ENCODE measurements at places on chromosomes 5 and 9.
A peak's percentile ranks its signal among the peaks of the same experiment; 100 is the strongest.

DNA sequence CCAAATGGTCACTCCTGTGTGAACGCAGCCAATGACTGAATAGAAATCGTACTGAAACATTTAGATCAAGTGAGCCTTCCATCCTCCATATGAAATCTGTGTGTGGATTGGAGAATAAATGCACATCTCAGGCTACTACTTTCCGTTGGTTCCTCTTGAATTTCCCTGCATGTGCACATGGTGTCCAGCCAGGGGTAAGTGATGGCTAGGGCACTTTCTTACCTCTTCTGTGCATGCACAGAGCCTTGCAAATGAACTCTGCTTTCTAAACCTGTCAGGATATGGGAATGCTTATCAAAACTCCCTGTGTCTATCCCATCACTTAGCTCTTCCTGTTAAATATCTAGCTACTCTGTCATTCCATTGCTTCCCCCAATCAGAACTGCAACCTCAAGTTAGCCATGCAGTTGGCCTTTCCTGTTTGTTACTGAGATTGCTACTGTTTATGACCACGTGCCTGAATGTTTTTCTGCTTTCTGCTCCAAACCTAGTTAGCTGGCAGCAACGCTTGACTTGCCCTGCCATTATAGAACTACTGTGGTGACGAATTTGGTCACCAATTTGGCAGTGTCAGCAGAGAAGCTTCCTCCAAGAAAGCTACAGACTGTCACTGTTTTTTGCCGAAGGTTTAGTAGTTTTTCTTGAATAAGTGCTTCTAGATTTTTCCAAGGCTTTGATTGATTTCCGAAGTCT lies 661.6 kb downstream of the LRRC70 start:
- no peak for DNase-seq

DNA sequence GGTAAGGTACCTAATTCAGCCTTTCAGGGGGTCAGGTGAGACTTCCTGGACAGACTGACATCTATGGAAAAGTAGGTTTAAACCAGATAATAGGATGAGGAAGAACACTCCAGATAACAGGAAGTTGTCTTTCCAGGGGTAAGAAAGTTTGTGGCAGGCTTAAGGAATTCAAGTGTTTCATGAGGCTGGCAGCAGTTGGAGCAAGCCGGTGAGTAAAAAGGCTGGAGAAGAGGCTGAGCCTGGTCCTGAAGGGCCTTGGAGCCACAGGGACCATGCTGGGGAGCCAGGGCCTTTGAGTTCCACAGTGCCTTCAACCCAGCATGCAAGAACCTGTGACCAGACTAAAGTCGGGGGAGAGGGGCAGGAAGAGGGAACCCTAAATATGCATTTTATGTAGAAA lies 353.4 kb downstream of the SPOCK1 start:
- no peak for DNase-seq

GRCh38 chr5:146877783-146878475 lies 628 bp downstream of the PPP2R2B start:
- peak; percentile 76 for DNase-seq

DNA sequence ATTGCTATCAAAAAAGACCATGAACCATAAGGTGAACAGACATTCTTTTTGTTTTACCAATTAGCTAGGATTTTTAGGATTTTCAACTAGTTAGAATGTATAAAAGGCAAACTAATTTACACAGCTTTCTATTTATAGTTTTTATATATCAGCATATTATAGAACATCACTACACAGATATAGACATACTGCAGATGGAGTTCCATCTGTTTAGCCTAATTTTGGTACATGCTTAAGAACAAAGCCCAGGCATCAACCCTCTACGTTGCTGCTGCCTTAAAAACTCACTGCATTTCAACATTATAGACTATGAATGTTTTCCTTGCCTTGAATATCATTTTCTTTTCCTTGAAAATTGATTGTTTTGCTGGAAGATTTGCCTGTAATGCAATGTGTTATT lies 2227.5 kb upstream of the C9orf72 start:
- no peak for DNase-seq

DNA sequence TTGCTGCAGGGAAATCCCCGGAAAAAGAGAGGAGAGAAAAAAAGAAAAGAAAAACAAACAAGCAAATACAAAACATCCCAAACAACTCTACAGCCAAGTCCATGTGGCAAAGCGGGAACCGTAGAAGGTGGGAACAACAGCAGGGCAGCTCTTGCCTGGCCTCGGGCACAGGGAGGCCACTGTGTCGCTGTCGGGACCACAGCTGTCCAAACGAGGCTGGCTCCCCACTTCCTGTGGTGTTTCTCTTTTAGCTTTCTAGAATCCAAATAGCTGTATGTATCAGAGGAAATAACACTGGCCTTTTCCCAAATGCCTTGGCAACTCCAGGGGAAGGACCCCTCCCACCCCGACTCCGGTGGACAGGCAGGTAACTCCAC lies 41.6 kb upstream of the EQTN start:
- no peak for DNase-seq

GRCh38 chr5:58381566-58381965 lies 78.3 kb downstream of the PLK2 start:
- DNase-seq = no peak

- DNase-seq = no peak
Observed at GRCh38 chr5:151155775-151156506, 1.6 kb downstream of the ANXA6 start.

GRCh38 chr9:97394881-97395280 lies 17.0 kb upstream of the TDRD7 start:
- no peak for DNase-seq

DNA sequence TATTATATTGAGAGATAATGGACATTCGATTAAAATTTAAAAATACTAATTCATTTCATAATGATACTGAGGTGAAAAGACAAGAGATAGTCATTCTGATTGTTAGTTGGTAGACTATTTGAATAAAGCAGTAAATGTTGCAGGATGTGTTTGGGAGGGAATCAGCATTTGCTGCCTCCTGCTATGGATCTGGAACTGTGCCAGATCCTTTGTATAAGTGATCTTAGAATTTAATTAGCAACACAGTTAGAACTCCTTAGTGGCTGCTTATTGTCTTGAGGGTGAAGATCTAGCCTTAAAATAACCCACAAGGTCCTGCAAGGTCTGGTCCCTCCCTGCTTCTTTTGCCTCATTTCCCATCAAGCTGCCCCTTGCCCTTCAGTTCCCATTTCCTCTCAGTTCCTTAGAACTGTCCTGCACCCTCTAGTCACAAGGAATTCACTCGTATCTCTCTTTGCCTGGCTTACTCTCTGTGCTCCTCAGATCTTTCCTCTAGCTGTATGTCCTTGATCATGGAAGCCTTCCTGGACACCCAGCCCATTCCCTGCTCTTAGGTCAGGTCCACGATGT lies 12.5 kb downstream of the LECT2 start:
- DNase-seq = no peak

GRCh38 chr9:83432104-83432627 lies 106.0 kb downstream of the FRMD3 start:
- DNase-seq = peak; percentile 70

GRCh38 chr5:31516802-31517201 lies 15.1 kb downstream of the DROSHA start:
- no peak for DNase-seq

DNA sequence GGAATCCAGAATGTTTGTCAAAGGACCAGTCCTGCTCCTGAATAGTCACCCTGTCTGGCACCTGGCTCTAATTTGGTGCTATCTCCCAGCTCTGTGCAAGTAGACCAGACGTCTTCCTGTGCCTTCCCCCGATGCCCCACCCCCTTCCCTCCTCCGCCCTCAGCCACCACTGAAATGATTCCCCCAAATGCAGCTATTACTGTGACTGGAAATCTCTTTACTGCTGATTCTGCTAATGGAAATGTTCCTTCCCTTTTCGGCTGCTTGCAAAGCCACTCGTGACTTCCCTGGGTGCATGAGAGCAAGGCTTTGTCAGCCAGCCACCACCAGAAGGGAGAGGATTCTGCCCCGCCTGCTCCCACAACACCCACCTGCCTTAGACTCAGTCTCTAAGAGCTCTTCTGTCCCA lies 11.4 kb downstream of the ASTN2 start:
- DNase-seq = peak; percentile 53

GRCh38 chr5:140084541-140084940 lies 29.4 kb upstream of the PURA start:
- DNase-seq = no peak

GRCh38 chr9:78044189-78044588 lies 12.6 kb upstream of the GNAQ start:
- DNase-seq = no peak

- DNase-seq = no peak
Observed at GRCh38 chr5:17839848-17840247, 205.6 kb downstream of the TAF11L14 start.

DNA sequence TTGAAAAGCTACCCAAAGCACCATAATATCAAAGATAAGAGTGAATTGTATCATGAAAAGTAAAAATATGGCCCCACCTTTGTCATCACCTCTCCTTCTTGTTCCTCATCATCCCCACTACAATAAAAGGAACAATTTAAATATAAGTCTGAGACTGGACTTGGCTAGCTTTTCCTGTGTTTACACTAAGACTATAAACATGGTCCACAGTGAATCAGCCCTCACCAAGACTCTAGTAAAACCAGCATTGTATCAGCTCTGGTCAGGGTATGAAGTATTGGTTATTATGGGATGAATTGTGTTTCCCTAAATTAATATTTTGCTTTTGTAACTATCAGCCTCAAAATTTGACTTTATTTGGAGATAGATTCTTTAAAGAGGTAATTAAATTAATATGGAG lies 105.4 kb downstream of the SLC25A46 start:
- DNase-seq = no peak

- no peak for DNase-seq
Observed at GRCh38 chr5:36164461-36164860, 12.6 kb downstream of the SKP2 start.

DNA sequence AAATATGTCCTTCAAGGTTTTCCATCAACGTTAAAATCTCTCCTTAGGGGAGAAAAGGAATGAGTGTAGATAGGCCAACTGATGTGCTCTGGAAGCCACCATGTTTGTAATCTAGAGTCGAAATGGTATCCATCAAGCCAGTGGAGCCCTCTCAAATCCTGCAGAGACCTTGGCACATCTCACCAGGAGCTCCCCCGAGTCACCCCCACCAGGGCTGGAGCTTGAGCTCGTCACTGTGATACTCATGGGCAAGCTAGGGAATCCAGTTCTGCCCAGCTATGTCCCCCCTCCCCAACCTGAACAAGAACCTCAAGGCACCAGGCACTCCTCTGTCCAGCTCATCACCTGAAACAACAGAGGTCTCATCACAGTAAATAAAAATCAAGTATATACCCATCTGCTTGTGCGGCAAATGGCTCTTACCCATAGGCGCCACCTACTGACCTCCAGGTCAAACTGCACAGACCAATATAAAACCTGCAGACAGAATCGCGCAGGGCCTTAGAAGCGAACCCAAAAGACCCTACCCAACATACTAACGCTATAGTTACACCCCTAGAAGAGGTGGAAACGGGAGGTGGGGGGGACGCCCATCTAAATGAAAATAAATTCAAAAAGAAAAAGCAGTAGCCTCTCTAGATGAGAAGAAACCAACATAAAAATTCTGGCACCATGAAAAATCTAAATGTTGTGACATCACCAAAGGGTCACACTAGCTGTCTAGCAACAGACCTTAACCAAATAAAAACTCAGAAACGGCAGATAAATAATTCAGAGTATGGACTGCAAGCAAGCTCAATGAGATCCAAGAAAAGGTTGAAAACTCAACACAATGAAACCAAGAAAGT lies 75.0 kb downstream of the TTC39B start:
- DNase-seq = no peak

- no peak for DNase-seq
Observed at GRCh38 chr9:107969727-107970126, 480.2 kb upstream of the KLF4 start.

DNA sequence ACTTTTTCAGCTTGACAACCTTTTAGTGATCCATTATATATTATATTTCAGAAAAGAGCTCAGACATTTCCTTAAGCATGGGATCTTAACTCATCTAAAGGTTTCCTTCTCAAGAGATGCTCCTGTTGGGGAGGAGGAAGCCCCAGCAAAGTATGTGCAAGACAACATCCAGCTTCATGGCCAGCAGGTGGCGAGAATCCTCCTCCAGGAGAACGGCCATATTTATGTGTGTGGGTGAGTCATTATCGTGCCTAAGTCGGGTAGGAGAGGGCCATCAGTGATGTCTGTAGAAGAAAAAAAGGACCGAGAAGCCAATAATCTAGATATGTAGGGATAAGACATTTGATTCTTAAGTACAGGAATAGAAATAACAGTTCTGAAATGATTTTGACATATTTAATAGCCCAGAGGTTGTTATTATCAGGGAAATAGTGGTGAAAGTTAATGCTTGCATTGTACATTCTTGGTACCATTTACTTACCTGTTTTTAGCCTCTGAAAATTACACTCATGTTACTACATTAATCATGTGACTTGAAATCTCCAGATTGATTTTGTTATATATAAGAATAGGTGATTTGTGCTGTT lies 28.2 kb downstream of the MTRR start:
- no peak for DNase-seq

GRCh38 chr5:69033690-69034089 lies 60.1 kb upstream of the SLC30A5 start:
- no peak for DNase-seq

GRCh38 chr9:9170439-9171134 lies 1371.0 kb upstream of the DMAC1 start:
- no peak for DNase-seq

GRCh38 chr9:479304-479970 lies 264.8 kb downstream of the DOCK8 start:
- no peak for DNase-seq

DNA sequence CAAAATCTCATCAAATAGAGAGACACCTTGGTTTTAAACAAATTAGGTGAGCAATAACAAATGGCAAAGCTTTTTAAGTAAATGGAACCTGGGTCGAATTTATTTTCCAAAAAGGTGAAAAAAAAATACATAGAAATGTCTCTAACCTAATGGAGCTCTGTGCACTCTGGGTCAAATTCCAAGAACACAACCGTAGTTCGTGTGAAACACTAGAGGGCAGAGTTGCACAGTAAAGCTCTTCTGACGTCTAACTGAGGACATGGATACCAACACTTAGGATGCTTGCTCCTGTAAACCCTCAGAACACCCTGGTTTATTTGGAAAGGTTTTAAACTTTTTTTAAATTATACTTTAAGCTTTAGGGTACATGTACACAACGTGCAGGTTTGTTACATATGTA lies 18.9 kb downstream of the MARCHF11 start:
- no peak for DNase-seq

- DNase-seq = no peak
Observed at GRCh38 chr5:135846311-135846710, 11.8 kb downstream of the SLC25A48 start.

- no peak for DNase-seq
Observed at GRCh38 chr5:71974622-71975021, 132.7 kb upstream of the MAP1B start.
